Activated naive CD8-positive, alpha-beta T cell treated with anti-CD3 and anti-CD28 coated beads for 36 hours (primary cell): ENCODE measurements at places on chromosomes 5 and 9.

DNA sequence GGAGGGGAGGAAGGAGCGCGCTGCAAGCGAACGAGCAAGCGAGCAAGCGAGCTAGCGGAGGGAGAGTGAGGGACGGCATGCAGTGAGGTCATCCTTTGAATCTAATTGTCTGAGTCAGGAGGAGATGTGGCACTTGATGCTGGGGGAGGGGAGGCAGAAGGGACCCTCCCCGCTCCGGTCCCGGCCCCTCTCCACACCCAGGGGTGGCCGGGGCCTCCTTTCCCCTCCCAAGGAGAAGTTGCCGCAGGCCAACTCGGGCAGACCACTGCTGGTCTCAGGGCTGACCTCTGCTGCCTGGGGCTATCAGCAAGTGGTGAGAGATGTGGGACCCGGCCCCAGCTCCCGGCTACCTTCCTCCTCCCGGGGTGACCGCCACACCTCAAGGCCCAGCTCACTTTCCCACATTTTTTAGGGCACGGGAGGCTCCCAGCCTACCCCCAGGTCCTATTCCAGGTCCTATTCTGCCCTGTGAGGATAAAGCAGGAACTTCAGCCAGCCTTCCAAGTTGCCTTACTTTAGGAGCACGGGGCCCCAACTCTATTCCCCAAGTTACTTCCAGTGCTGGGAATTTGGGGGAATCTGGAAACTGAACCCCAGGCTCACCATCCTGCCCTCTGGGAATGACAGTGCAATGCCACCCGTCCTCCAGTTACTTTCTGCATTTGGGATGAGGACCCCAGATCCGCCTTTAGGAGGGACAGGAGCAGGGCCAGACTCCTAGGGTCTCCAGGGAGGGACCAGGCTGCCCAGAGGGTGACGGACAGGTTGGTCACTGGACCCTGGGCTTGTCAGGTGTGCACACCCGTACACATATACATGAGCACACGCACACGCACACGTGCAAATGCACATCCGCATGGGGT lies 11.1 kb downstream of the CNTFR start:
- peak; percentile 12 for DNase-seq

GRCh38 chr5:89147031-89147430 lies 264.0 kb upstream of the MEF2C start:
- no peak for DNase-seq

DNA sequence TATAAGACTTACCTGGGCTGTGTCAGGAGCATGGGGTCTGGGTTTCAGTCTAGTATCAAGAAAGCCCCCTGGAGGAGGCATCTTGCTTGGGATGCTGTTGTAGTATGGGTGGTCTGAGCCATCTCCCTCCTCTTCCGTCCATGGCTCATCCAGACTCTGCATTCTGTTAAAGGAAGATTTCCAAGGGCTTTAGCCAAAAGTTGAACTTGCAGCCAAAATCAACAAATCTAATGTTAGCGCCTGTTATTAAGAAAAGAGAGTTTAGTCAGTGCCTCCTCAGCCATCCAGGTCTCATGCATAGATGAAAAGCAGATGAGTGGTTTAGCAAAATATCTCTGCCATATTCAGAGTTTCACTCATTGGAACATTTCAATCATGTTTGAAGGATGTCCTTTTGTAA lies 55.6 kb downstream of the S1PR3 start:
- no peak for DNase-seq

GRCh38 chr5:157020511-157021222 lies 38.2 kb downstream of the HAVCR1 start:
- DNase-seq = no peak

DNA sequence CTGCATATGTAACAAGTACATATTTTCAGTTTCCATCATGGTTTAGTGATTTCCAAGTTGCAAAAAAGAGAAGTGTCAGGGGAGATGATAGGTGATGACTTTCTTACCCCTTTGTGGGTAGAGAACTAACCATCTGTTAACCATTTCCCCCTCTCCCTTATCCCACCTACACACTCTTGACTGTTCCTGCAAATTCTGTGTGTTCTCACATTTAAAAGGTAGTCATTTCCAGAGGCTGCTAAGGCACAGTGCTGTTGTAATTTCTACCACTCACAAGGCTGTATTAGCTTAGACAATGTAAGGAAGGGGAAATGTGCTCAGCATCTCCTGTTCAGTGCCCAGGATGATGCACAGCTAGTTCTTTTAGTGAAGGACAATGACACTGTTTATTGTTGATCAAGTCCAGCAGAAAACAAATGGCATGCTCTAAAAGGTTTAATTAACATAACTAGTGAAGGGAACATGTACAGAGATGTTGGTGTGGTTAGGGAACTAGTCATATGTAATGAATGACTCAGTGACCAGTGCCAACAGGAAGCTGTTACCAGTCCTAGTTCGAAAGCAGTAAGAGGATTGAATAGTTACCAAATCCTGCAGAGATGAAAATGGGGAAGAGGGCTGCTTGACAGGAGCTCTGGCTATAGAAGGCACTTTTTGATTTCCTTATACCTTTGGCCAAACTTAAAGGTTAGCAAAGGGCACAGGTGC lies 165.1 kb downstream of the PLK2 start:
- no peak for DNase-seq

DNA sequence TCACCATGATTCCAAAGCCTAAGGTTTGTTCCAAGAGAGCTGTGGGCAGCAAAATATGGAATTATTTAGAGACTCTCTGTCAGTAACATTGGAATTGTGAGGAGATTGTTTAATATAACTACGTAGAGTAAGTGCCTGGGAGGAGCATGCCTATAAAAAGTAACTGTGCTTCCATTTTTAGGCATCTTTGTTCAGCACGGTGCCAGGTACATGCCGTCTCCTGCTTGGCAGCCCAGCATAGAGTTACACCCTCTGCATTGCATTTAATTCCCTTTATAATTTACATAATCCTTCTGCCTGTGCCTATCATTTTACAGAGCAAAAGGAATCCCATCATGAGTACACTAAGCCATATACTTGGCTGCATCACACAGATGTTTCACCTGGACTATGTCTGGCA lies 32.1 kb upstream of the ALDH1A1 start:
- DNase-seq = no peak

GRCh38 chr5:172451771-172452197 lies 2.5 kb downstream of the SH3PXD2B start:
- no peak for DNase-seq
